ENCODE measurements at places on chromosomes 2 and 18. TPM values are rescaled to one million over a fixed set of nuclear protein-coding genes. Genes with fewer than 3 reads are reported as not detected.

- no peak for DNase-seq
Measured at GRCh38 chr2:106851087-106851874, 34.7 kb downstream of the ST6GAL2 start.

DNA sequence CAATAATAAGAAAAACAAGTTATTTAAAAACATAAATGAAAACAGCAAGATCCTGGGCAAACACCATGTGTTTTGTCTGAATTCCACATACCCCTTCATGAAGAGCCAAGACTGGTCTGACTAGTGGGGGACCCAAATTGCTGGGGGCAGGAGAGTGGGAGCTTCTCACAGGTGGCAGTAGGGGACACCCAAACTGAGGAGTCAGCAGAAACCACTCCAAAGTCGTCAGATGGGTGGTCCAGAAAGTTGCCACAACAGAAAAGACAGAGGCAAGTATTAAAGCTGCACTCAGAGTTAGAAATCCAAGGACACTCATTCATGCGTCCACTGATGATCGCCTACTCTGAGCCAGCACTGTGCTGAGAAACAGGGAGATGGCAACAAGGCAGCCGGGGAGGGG lies 12.3 kb upstream of the LCLAT1 start:
- DNase-seq: no peak

SPHKAP gene
- not detected for total RNA-seq

- DNase-seq: no peak
Measured at GRCh38 chr2:9158786-9159779, 47.5 kb upstream of the ASAP2 start.

DNA sequence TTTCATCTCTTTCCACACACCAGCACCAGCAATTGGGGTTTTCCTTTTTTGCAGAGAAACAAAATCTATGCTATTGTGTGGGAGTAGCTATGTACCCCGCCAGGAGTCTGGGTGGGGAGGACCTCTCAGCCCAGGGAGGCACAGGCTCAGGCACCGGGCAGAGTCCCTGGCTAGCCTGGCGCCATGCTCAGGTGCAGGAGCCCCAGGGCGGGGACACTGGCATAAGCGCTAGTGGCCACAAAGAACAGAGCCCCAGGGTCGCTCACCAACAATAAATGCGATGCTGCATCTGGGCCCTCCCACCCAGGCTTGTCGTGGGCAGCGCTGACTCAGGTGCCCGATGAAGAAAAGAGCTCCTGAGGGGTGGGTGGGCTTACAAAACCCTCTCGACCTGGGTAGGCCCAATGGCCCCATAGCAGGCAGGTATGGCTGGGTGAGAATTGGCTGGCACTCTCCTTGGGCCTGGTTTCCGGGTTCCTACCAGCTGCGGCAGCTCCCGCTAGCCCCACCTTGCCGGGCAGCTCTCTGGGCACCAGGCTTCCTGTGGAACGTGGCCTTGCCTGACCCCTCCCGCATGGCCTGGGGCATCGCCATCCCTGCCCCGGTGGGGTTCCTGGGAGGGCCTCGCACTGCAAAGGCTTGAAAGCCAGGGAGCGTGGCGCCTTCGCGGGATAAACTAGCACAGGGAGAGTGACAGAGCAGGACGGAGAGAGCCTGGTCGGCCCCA lies 31.8 kb upstream of the COL6A3 start:
- DNase-seq: no peak

GRCh38 chr2:105544591-105545377 lies 145.9 kb upstream of the FHL2 start:
- no peak for DNase-seq

INHA gene
- total RNA-seq: not detected

ITGAV gene
- 188 TPM for total RNA-seq

POMC gene
- total RNA-seq: 2.8 TPM

NTSR2 gene
- not detected for total RNA-seq

DNA sequence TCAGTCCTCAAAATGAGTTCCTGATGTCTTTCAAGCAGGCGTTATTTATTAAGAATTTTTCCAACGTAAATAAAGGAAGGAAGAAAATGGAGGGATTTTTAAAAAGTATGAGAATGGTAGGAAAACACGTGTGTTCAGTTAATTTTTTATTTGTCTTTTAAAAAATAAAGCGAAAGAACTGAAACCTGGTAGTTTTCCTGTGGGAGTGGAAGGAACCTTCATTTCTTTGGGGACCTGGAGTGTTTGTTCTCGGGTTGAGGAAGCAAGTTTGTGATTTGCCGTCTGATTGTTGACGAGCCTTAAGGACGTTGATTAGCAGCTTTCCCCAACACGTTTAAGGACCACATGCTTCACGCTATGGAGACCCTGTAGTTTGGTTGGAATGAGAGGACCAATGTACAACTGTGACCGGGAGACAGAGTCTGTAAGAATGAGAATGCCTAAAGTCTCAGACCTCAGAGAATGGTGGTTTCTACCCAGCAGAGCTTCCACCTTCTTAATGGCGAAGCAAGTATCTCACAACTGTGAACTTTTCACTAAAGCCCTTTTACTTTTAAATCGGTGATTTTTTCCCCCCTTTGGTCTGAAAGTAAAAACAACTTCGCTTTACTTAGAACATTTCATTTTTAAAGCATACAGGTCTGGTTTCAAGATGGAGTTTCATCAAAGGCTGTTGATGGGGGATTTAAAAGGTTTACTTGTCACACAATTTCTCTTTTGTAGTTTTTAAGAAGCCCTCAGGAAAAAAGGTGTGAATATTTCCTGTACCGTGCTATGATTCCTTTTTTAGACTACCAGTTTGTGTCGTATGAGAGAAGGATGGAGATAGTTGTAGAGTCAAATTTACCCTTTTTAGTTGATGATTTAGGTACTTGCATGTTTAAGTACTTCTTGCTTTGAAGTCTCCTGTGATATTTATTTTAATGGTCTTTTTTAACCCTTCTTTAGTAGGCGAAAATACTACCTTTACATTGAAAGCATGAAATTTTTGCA lies 1.4 kb downstream of the TTC39C start:
- DNase-seq: no peak

GRCh38 chr2:122748552-122749011 lies 993.1 kb downstream of the TSN start:
- DNase-seq: peak; percentile 89

Measured in dermis blood vessel endothelial cell (primary cell).